A549 treated with CORT108297 at 1 μM for 4 hours (cell line): ENCODE measurements at places on chromosomes 4 and X. TPM values are rescaled to one million over a fixed set of nuclear protein-coding genes. Genes with fewer than 3 reads are reported as not detected.

Gene SLC10A6
- not detected in 5 replicates for total RNA-seq

Gene RNF175
- total RNA-seq: not detected in 5 replicates

Gene MAGEC1
- 0.02 to 0.03 TPM (median 0.03 TPM) in 3 of 5 replicates, not detected in the others for total RNA-seq

Gene HHIP
- total RNA-seq: 0.57 to 1.0 TPM (median 0.64 TPM) in 5 replicates

Gene SMARCA5
- 20.7 to 27.1 TPM (median 21.0 TPM) in 5 replicates for total RNA-seq

Gene MAOA
- 0.17 to 0.80 TPM (median 0.35 TPM) in 5 replicates for total RNA-seq

Gene CHIC1
- total RNA-seq: 4.1 to 5.6 TPM (median 4.7 TPM) in 5 replicates

Gene TCEAL7
- not detected in 5 replicates for total RNA-seq

Gene MRPL1
- total RNA-seq: 22.2 to 26.5 TPM (median 25.6 TPM) in 5 replicates

Gene SPANXA2
- 0.16 to 0.18 TPM in 2 of 5 replicates, not detected in the others for total RNA-seq

Gene RTL9
- total RNA-seq: 0.05 to 0.08 TPM (median 0.06 TPM) in 5 replicates

Gene FOXP3
- total RNA-seq: 0.06 to 0.18 TPM (median 0.11 TPM) in 5 replicates

Gene HPGDS
- not detected in 5 replicates for total RNA-seq

Gene NWD2
- total RNA-seq: not detected in 5 replicates

Gene INPP4B
- total RNA-seq: 3.9 to 6.4 TPM (median 6.3 TPM) in 5 replicates

Gene SOX3
- total RNA-seq: not detected in 5 replicates

Gene CFAP47
- total RNA-seq: not detected in 5 replicates

Gene FAM47A
- not detected in 5 replicates for total RNA-seq

Gene MGAT4D
- not detected in 5 replicates for total RNA-seq

Gene PFKFB1
- total RNA-seq: 0.06 to 0.14 TPM (median 0.10 TPM) in 5 replicates

Gene CXCL11
- total RNA-seq: 0.09 to 0.51 TPM (median 0.18 TPM) in 5 replicates
